ENCODE measurements at places on chromosomes 13 and 19. TPM values are rescaled to one million over a fixed set of nuclear protein-coding genes. Genes with fewer than 3 reads are reported as not detected.

FAM216B gene
- not detected for total RNA-seq

CEACAM3 gene
- not detected for total RNA-seq

KLC3 gene
- total RNA-seq = not detected

VSIG10L gene
- total RNA-seq = 2.5 TPM

SLC10A2 gene
- total RNA-seq = 579 TPM

FNDC3A gene
- 40.4 TPM for total RNA-seq

HIF3A gene
- total RNA-seq = 262 TPM

SMIM44 gene
- not detected for total RNA-seq

GIPC3 gene
- total RNA-seq = 5.8 TPM

GRCh38 chr13:109101550-109102144 lies 472.2 kb downstream of the MYO16 start:
- no peak for DNase-seq

DNA sequence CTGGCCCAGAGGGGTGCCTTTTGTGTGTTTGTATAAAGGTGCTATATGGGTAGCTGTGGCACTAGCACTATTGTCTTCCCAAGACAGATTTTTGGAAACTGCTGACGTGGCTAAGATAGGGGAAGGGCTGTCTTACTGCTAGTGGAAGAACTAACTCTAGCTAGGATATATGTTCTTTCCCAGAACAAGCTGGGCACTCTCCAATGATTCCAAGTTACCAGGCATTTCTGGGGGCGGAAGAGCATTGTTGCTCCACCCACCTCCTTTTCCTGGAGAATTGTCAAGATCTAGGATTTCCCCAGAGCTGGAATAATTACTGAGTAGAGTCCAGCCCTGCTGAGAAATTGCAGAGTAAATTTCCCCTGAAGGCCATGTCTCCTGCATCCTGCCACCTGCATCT lies 408.3 kb downstream of the KLF5 start:
- no peak for DNase-seq

GRCh38 chr13:38697628-38698333 lies 10.9 kb downstream of the FREM2 start:
- DNase-seq = no peak

DNA sequence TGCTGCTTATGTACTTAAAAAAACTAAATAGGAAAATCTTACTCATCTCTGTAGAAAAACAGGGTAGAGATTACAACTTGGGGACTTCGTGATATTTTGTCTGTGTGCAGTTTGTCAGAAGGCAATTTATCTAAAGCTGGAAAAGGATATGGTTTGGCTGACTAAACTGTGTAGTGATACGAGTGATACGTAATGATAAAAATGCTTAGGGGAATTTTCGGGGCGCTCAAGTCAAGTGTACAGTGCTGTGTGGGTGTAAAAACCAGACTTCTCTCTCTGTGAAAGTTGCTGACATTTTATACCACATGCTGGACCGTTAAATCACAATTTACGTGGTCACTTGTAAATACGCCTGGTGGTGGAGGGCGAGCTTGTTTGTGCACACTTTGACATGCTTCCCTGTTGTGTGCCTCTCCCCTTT lies 221.7 kb downstream of the KCNRG start:
- DNase-seq = no peak

GRCh38 chr19:6654347-6655310 lies 15.3 kb downstream of the TNFSF14 start:
- peak; percentile 77 for DNase-seq

GRCh38 chr13:111917901-111918300 lies 149.0 kb upstream of the SOX1 start:
- DNase-seq = peak; percentile 20

GRCh38 chr19:40286235-40286970 lies 1.3 kb upstream of the AKT2 start:
- no peak for DNase-seq

DNA sequence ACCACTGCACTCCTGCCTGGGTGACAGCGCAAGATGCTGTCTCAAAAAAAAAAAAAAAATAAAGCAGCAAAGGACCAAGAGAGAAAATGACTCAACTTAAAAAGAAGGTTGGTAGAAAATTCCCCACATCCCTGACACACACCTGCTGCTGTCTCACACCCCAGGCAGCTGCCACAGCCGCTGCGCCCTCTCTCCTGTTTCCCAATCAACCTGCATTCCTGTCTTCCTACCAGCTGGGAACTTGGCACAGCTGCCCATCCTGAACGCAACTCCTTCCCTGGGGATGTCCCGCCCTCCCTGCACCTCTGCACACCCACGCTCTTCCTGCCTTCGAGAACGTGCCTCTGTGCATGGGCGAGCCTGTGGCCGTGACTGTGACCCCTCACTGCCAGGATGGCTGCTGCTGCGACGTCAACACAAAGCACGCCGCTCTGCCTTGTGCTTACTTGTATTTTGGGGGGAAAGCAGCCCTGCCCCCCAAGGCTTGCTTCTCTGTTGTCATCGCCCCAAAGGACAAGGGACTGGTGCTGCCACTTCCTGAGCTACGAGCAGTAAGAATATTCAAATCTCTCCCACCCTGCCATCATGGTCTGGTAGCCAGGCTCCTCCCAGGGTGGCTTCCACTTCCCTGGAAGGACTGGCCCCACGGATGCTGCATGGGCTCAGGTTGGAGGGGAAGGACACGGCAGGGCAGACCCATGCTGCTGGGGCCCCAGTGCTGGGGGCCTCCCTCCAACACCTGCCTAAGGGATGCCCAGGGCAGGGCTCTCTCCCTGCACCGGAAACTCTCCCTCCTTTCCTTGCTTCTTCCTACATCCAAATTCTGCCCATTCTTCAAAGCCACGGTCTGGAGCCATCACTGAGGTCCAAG lies 20.7 kb downstream of the SH3GL1 start:
- DNase-seq = no peak

GRCh38 chr13:32737679-32738078 lies 151.4 kb downstream of the PDS5B start:
- no peak for DNase-seq

- no peak for DNase-seq
Observed at GRCh38 chr19:33242911-33243310, 17.3 kb upstream of the SLC7A10 start.

GRCh38 chr13:111020546-111020945 lies 94.6 kb upstream of the ARHGEF7 start:
- DNase-seq = no peak

GRCh38 chr13:34577051-34577450 lies 365.0 kb upstream of the NBEA start:
- no peak for DNase-seq

DNA sequence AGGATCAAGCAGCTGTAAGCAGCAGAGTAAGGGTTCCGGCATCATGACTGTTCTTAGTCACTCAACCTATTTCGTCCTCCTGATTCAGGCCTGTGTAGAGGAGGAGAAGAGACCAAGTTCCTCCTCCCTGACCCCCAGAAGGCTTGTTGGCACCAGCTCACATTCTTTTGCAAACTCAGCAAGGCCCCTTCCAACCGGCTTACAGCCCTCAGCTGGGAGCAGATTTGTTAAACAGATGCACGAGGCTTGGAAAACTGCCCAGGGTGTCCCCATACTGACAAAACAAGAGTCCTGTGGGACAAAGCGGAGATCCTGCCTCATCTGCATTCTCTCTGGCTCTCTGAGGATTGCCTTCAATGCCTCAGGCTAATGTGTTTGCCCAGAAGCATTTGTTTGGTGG lies 113.2 kb upstream of the SOX21 start:
- DNase-seq = no peak

DNA sequence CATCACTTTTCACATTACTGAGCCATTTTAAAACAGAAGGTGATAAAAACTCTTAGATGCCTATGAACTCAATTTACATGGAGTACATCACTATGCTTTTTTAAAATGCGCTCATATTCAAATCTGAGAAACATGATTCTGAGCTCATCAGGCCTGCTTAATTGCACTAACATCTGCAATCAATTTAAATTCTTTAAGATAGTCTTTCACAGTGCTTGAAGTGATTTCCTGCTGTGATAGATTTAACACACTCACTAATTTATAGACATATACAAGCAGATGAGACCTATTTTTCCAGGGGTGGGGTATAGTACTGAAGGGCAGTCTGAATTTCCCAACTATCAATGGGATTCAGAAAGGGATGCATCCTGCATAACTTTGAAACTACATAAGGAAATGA lies 82.9 kb downstream of the DIAPH3 start:
- DNase-seq = no peak

DNA sequence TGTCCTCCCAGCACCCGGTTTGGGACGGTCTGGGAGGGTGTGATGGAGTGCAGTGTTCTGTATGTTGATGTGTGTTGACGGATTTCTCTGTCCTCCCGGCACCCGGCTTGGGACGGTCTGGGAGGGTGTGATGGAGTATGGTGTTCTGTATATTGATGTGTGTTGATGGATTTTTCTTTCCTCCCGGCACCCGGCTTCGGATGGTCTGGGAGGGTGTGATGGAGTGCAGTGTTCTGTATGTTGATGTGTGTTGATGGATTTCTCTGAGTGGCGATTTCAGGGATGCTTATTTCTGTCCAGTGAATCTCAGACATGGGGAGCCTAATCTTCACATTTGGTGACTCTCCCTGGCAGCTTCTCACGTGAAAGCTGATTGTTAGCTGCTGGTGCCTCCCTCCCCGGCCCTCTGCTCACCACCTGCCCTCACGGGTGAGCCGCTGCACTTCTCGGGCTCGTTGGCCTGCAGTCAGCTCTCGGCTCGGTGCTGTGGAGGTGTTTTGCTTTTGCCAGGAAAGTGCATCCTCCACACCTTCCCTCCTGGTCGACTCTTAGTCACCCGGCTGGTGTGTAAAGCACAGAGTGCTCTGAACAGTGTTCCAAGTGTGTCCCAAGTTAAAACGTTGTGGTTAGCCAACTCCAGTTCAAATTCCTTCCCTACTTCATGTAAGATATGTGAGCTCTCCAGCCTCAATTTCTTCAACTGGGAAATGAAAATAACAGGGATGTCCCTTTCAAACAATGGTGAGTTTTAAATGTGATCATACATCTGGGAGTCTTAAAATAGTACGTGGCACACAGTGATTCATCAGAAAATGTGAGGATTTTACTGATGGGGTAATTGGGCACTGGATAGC lies 54.6 kb downstream of the ATP11A start:
- DNase-seq = no peak

DNA sequence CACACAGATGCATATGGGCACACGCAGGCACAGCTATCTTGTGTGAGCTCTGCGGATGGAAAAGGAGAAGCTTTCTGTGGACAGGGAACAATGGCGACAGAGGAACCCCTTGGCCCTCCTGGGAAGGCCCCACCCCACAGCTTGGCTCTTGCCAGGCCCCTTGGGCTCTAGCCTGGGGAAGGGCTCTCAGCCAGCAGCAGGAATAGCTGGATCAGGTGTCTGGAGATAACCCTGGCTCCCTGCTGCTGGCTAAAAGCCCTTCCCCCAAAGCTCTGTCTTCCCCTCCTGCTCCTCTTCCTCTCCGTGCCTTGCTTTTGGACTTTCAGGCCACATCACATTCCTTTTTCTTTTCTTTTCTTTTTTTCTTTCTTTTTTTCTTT lies 24.3 kb downstream of the CEBPA start:
- no peak for DNase-seq

DNA sequence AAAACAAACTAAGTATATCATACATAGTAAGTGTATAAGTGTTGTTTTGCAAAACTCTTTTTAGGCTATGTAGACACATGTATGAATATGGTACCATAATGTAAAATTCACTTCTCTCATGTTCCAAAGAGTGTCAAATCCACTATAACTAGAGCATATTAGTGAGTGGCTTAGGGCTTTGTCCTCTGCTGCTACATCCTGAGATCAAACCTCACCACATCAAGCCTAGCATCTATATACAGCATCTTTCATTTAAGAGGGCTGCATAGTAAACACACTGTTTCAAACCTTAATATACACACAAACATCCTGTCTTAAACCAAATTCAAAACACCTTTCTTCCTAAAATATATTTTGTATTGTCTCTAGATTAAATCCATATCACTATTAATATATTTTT lies 38.7 kb downstream of the ELF1 start:
- no peak for DNase-seq
